SHP77 (cell line): ENCODE measurements at places on chromosomes 3 and 15.

GRCh38 chr15:81002331-81003096 is 1.8 kb downstream of the TLNRD1 start:
- no peak for DNase-seq

- no peak for DNase-seq
These were observed 395.3 kb downstream of the GAP43 start for GRCh38 chr3:116018646-116019045.

DNA sequence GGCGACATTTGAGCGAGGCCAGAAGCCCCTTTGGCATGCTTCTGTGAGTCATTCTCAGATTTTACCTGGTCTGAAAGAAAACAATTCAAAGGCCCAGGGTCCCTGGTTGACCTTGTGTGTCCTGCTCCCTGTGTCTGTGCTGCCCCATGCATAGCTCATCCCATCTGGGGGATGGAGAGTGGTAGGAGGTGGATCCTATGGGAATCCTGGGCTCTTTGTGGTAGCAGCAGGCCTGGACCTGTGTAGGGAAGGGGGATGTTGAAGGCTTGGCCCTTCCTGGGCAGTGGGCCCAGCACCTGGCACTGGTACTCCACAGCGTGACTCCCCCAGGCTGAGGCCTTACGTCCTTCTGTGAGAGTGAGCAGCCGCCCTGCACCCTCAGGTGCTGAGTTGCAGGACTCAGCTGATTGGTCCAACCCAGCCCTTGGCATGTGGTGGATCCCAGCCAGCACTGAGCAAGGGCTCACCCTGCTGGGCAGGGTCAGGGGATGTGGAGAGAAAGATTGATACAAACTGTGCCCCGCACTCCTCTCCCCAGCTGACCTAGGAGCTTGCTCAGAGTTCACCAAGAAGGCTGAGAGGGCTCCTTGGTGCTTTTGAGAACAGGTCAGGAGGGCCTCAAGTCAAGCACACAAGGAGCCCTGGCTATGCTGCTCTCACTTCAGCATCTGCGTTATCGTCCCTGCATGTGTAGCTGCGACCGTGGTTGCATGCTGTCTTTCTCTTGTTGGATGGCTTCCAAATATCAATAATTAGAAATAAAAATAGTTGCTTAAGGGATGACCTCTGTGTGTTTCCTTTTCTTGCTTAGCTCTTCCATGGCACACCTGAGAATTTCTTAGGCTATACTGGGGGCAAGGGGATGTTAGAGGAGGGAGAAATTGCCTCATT is 21.4 kb upstream of the JMJD7 start:
- no peak for DNase-seq

GRCh38 chr3:49745986-49746385 is 22.2 kb upstream of the GMPPB start:
- no peak for DNase-seq

- DNase-seq = no peak
These were observed 16.8 kb upstream of the LARS2 start for GRCh38 chr3:45371621-45372020.

DNA sequence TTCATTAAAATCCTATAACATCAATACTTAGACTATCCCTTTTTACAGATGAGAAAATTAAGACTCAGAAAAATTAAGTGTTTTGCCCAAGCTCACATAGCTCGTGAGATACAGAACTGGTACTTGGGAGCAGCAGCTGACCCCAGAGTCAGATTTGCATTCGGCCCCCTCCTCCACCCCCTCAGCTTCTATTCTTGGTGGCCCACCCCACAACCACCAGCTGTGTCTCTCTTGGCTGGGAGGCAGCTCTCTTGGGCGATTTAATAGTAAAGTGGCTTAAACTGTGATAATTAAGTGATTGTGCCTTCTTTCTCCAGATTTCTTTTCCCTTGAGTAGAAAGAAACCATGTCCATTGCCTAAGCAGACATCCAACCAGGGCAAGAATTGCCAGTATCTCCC is 203.6 kb upstream of the PDZRN3 start:
- no peak for DNase-seq

GRCh38 chr3:14137445-14137844 is 12.6 kb downstream of the TMEM43 start:
- DNase-seq = no peak

DNA sequence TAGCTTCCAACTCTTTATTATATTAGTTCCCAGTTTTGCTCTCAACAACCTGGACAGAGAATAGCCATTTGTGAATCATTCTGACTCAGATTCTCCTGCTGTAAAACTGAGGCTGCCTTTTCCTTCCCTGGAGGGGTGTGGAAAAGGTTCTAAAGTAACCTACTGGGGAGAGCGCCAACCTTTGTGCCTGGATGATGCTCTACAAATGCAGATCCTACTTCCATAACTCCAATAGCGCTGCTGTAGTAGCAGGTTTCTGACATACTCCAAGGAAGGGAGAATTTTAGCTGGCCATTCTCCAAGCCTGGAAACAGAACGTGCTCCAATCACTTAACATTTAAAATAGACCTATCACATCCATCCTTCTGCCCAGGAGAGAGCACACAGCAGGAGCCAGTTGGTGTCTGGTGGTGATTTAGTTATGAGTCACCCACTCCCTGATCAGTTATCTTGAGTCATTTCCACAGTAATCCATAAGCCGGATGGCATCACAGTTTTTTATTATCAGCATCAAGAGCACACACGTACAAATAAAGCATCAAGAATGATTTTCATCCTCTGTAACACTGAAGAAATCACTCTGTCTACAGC is 38.3 kb downstream of the MYH15 start:
- DNase-seq = no peak

DNA sequence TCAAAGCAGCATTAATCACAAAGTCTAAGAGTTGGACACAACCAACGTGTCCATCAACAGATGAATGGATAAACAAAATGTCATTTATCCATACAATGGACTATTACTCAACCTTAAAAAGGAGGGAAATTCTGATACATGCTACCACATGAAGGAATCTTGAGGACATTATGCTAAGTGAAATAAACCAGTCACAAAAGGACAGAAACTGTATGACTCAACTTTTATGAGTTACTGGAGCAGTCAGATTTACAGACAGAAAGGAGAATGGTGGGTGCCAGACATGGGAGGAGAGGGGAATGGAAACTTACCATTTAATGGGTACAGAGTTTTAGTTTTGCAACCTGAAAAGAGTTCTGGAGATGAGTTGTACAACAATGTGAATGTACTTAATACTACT is 43.0 kb upstream of the SEC13 start:
- no peak for DNase-seq

GRCh38 chr3:31133541-31133940 is 239.1 kb upstream of the GADL1 start:
- DNase-seq = no peak

DNA sequence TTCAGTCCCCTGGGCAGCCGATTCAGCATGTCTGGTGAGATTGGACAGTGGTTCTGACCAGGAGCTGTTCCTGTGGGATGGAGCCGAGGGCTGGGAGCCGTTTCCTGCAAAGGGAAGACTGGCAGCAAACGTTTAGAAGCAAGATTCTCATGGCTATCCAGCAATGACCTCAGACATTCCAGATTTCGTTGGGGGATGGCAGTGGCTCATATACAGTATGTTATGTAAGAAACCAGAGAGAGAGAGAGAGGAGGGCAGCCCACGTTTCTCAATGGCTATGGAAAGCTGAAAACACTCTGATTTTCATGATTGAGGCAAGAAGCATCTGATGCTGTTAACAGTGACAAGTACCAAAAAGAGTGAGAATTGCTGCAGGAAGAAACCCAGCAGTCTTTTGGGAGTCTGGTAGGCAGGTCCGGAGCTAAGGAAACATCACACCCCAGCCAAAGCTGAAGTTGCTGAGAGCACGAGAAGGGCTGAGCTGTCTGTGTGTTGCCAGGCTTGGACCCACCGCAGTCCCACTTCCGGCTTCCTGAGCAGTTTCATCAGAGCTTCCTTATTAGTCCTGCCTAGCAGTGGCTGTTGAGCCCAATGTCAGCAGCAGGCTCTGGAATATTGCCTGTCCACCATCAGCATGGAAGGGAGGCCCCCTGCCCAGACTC is 25.6 kb upstream of the VPS8 start:
- no peak for DNase-seq

DNA sequence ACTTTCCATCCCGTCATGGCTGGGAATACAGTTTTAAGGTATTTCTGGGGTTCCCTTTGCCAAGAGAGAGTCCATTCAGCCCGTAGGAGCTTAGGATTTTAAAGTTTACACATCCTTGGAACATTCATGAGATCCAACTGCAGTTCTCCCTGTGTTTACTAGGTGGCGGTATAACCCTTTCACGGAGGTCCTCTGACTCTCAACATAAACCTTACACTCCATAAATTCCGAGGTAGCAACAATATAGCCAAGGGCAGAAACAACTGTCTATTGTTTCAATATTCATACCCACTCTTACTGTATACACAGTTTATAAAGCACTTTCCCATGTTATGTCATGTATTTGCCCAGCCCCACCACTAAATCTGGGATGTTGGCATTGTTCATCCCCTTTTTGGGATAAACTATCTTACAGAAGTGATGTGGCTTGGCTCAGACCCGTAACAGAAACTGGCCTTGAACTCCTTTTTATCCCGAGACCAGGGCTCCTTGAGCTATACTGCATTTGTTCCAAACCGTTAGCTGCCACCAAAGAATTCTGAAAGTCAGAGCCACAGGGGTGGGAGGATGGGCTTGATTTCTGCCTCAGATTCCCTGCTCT is 69.2 kb upstream of the COL6A5 start:
- peak; percentile 14 for DNase-seq

GRCh38 chr3:182631183-182632076 is 161.9 kb upstream of the ATP11B start:
- DNase-seq = no peak

DNA sequence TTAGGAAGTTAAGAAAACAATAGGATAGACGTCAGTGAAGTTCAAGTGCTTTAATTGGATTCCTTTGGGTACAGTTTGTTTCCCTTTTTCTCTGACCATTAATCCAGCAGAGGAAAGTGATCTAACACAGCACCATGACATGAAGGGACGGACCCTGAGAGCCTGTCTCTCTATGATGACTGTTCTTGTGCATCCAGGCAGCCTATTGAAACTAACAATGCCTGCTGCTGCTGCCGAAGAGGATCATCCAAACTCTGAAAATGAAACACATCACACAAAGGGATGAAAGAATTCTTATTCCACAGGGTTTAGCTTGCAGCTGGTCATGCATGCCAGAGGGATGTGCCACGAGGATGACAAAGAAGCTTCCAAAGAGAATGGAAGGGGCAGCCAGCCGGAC is 75.5 kb downstream of the ZBTB20 start:
- no peak for DNase-seq
